GM23338 (cell line): ENCODE measurements at places on chromosomes 3 and 15.

DNA sequence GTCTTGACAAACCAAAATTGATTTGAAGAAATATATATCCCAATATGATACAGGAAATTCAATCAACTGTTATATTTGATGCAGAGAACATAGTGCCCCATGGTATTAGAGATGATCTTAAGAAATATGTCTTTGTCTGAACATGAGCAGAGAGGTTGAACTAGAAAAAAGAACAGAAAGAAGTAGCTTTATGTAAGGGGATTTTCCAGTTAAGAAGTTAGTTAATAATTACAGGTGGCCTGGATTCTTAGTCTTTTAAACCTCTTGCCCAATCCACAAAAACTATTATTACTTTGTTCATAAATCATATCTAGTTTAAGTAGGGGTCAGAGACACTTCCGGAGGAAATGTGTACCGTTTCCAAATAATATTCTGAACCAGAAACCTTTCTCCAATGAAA, 1186.7 kb upstream of the EPHA6 start:
- DNase-seq, result no peak

DNA sequence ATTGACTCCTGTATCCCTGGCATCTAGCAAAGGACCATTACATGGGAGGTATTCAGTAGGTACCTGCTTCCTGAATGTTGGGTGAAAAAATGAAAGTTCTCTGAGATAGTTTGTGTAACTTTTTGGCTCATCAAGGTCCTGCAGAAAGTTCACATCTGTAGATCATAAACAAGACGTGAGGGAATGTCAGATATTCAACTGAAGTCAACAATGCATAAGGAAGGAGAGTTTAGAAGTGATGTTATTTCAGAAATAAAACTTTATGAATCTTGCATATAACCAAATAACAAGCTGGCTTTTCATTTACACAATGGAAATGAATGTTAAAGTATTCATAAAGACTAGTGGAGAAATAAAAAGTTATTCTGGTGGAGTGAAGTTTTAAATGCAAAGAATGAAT, 73.4 kb upstream of the RBMS3 start:
- no peak for DNase-seq

GRCh38 chr3:25648925-25649830, 15.5 kb downstream of the TOP2B start:
- no peak for DNase-seq

DNA sequence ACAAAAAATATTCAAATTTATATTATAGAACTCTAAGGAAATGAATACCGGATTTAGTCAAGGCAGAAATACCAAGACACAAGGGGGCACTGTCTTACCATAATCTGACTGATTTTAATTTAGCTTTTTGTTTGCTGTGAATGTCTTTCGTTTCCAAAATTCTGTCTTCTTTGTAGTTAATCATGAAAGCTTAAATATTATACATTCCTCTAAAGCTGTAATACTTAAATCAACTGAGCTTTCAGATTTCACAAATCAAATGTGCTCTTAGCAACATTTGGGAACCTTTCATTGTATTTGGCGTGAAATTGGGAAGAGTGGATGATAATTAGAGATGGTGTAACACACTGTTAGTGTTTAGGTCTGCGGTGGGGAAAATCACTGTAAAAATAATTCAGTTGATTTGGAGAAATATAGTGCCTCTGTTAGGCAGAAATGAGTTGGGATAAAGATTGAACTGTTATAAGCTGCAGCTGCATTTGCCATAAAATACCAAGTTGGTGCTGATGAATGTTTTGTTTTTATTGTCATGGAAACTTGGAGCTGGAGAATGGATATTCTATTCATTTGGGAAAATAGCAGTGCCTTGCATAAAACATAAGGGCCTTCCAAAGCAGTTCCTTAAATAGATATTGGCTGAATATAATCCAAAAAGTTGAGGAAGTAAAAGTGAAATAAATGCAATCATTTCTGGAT, 228.2 kb downstream of the TCF12 start:
- DNase-seq, result peak; percentile 71

GRCh38 chr3:44420676-44421075, 56.8 kb downstream of the ZNF445 start:
- DNase-seq, result no peak

DNA sequence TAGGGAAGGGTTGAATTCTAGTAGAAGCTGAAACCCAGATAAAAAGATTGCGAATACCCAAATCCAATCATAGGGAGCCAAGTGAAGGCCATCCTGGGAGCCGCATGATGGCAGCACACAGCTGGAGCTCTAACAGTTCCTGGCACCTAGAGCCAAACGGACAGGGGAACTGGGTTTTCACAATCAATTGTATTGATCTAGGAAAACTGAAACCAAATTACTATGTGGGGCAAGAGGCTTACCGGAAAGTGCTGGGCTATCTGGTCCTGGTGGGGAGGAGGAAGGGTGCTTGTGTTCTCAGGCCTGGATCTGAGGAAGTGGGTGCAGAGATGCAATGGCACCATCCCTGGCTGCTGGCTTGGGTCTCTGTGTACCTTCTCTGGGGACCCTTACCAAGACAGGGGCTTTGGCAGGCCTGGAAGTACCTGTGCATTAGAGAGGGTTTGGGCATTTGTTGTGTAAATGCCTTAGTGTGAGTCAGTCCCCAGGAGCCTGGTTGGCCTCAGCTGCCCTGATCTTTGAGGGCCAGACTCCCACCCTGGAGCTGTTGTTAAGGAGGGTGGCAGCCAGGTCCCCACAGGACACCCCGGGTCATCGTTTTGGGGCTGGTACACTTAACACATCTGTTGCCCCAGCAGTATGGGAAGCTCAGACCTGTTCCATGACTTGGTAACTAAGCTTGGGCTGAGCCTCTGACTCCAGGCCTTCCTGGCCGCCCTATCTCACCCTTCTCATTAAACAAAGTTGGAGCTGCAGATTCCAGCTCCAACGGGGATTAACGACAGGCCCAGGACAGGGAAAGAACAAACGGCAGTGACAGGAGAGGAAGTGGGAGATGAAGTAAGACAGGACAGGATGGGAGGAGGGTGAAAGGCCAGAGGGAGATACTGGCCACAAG, 8.9 kb upstream of the FURIN start:
- DNase-seq, result peak; percentile 47

GRCh38 chr15:70833861-70834765, 19.8 kb downstream of the LARP6 start:
- peak; percentile 37 for DNase-seq

- DNase-seq, result peak; percentile 96
These were observed 4.0 kb downstream of the CCDC51 start for GRCh38 chr3:48435774-48436476.
